ENCODE measurements at places on chromosomes 2 and 18.
A peak's percentile ranks its signal among the peaks of the same experiment; 100 is the strongest.

DNA sequence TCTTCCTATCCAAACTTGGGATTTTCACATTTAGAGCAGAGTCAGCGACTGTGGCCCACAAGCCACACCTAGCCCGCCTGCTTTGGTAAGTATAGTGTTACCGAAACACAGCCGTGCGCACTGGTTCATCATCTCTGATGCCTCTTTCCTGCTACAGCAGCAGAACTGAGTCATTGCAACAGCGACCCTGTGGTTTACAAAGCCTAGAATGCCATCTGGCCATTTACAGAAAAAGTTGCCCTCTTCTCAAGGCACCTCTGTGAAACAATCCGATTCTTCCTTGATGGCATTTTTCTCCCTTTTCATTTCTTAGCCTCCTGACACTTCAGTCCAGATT lies 10.7 kb upstream of the IAH1 start:
- no peak for DNase-seq

DNA sequence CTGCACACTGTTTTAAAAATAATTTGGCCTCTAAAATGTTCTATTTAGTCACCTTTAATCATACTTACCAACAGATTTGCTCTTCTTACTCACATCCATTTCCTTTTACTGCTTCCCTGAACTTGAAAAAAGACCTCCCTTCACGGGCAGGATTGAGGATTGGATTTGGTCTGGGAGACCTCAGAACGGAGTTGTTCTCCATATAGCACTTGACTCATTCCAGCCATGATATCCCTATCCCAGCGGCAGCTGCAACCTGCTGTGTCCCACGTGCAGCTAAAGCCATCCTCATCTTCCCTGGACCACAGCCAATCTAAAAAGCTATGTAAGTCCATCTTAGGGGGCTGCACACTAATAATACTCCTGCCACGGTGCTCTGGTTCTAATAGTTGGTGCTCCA lies 97.0 kb upstream of the PTPRM start:
- DNase-seq, result no peak

GRCh38 chr2:199705538-199705937 lies 145.5 kb downstream of the FTCDNL1 start:
- DNase-seq, result no peak

- DNase-seq, result no peak
Measured at GRCh38 chr2:207763303-207763917, 6.3 kb downstream of the FZD5 start.

DNA sequence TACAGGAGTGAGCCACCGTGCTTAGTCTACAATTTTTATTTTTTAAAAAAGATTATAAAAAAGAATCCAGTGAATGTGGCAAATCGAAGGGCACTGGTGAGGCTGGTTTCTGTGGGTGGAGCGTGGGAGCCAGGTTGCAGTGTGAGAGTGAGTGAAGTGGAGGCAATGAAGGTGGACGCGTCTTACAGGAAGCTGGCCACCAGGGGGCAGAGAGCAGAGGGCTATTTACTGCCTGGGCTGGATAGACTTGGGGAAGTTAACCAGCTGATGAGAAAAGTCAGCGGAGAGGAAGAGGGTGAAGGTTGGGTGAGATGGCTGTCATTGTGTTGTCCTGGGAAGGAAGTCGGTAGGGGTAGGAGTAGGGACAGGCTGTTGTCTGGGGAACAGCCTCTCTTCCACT lies 6.8 kb downstream of the SCTR start:
- DNase-seq, result peak; percentile 4

DNA sequence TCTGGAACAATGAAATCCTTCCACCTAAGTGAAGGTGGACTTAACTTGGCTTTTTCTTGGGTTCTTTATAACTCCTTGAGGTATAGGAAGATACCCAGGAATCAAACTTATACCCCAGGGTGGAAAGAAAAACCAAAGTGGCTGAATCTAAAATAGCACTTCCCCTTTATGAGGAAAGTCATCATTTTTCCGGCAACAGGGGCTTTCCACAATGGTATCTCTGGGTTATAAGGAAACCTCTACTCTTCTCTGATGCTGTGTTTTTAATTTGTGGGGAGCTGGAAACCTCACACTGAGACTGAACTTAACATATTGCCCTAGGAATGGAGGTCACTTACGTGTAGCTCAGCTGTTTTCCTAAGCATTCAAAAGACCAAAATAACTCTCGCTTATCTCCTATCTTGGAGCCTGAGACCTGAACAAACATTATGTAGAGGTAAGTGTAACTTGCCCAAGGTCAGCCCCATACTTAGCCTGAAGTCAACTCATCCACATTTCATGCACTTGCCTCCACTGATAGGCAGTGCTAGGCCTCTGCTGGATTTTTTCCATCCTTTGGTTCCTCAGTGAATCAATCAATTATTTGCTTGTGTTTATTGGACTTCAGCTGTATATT lies 117.9 kb downstream of the SETBP1 start:
- no peak for DNase-seq

DNA sequence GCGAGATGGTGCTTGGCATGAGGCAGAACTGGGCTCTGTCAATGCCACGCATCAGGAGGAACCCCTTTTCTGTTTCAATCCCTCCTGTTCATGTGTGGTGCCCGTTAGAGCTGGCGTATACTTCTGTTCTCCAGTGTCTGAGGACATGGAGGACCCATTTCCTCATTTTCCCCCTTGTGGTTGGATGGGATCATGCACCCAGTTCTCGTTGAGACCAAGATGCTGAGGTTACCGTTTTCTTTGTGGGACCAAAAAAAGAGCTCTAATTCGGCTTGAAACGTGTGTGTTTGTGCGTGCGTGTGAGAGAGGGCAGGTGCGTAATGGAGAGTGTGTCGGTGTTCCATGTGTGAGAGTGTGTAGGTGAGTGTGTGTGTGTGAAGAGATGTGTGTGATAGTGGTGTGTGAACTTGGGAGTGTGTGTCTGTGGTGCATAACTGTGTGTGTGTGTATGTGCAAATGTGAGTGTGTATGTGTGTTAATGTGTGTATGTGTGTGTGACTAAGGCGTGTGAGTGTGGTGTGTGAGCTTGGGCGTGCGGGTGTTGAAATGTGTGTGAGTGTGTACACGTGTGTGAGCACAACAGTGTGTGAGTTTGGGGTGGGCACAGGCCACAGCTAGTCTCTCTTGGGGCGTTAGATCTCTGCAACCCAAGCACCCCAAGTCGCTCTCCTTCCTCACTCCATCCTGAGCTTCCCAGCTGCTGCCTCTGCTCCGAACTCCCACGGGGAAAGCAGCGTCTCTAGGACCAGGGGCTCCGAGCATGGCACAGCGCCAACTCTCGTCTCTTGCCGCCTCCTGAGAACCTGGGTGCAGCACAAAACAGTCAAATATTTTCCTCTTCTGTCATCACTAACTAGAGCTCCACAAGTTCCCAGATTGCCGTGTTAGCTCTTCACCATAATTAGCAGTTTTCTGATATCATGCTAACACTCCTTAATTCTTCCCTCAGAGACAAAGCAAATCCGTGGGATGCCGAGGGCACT lies 75.8 kb downstream of the LONRF2 start:
- no peak for DNase-seq

DNA sequence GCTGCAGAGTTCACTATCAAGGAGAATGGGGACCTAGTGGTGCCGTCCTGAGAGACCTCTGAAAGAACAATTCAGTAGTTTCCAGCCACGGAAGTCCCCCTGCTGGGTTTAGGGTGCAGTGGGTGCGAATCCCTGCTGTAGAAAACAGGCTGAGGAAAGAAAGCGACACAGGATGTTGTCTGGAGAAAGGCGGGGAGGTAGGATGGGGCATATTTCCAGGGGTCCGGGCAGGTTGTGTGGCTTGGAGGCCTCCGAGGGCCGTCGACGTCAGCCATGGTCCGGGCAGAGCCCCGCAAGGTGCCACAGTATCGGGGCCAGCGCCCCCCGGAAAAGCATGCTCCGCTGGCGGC lies 807 bp upstream of the CREB1 start:
- no peak for DNase-seq

- DNase-seq, result no peak
Measured at GRCh38 chr18:22082408-22082807, 87.0 kb upstream of the GATA6 start.

GRCh38 chr2:96684883-96685576 lies 42.5 kb downstream of the FER1L5 start:
- no peak for DNase-seq

DNA sequence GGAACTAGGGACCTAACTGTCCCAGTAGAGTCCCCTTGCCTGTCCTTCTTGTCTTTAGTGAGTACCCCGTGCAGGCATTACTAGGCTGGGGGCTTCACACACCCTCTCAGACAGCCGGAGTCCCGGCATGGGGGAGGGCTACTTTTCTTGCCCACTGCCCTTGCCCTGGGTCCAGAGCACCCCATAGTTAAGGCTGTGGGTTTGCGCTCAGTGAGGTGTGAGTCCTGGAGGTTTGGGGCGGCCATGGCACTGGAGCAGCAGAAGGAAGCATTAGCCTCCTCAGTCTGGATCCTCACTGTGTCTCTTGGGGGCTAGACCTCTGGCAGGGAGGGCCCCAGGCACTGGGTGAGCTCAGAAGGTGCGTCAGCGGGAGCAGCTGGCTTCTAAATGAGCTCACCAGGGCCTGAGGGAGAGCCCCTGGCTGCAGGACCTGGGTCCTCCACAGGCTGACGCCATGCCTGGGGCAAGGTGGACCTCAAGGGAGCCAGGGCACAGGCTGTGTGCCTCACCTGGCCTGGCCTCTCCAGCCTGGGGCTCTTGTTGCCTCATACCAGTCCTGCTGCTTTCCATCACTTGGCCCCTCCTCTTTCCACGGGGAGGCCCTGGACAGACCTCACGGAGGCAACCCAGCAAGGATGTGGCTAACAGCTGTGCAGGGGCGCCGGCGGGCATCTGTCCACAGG lies 27.4 kb downstream of the HS6ST1 start:
- no peak for DNase-seq

- DNase-seq, result no peak
Measured at GRCh38 chr2:16862471-16862870, 196.8 kb upstream of the CYRIA start.

DNA sequence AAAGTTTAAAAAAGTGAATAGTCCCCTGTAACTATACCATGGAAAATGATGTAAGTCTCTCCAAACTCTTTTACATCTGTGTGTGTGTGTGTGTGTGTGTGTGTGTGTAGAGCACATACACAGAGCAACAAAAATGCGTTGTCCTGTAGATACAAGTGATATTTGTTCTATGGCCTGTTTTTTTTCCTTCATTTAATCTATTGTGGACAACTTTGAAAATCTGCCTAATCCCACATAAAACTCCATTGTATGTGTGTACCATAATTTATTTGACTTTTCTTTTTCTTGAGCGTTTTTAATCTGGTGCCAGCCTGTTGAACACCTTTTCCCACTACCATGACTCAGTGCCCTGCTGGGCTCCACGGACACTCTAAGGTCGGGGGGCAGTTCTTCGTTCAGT lies 52.3 kb upstream of the ELOA2 start:
- DNase-seq, result no peak

DNA sequence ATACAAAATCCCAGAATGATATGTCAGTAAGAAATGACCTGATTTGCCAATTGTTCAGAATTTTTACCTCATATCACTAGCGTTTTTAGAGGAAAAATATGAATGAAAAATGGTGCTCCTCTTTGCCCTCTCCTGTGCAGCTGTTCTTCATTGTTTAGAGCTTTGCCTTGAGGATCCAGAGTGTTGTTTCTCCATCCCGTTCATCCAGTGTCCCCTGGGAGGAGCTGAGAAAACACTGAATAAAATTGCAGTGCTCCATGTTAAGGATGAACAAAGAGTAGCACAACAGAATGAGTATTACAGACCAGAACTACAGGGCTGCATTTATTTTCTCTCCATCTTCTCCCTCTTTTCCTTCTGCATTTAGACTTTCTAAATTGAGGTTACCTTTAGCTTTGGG lies 133.1 kb downstream of the ADCYAP1 start:
- DNase-seq, result no peak

- DNase-seq, result no peak
Measured at GRCh38 chr2:209496586-209496982, 72.7 kb downstream of the MAP2 start.

DNA sequence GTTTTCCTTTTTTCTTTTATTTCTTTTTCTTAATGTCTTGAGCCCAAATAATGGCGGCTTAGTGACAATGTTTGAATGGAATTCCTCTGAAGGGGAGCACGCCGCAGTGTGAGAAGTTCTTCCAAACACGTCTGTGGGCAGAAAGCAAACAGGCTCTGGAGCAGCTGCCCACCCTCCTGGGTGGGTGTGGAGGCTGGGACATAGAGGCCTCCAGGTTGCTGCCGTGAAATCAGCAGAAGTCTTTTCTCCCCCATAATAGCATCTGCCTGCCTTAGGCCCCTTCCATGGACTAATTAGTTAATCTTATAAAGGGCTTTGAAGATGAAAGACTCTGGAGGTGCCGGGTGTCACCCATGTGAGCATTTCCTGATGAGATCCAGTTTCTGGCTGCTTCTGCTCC lies 213.9 kb downstream of the SH3RF3 start:
- no peak for DNase-seq

- no peak for DNase-seq
Measured at GRCh38 chr2:45713591-45713990, 62.1 kb downstream of the PRKCE start.

DNA sequence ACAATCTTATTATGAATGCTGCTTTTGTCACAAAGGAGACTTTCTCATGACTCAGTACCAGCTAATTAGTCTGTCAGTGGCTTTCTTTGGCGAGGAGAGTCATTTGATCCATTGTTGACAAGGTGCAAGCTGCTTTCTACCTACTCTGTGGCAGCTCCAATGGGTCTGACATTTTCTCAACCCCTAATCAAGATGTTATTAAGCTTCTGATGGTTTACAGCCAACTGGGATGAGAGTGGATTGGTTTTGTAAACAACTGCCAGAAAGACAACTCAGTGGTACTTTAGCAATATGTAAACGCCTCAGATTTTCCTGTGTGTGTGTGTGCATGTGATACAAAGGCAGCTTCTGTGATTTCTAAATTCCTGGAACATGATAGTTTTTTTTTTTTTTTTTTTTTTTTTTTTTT lies 8.2 kb upstream of the CLIP4 start:
- no peak for DNase-seq

- peak; percentile 51 for DNase-seq
Measured at GRCh38 chr2:232315049-232315922, 63.3 kb upstream of the ALPP start.

GRCh38 chr2:40384714-40385113 lies 67.2 kb downstream of the SLC8A1 start:
- no peak for DNase-seq

DNA sequence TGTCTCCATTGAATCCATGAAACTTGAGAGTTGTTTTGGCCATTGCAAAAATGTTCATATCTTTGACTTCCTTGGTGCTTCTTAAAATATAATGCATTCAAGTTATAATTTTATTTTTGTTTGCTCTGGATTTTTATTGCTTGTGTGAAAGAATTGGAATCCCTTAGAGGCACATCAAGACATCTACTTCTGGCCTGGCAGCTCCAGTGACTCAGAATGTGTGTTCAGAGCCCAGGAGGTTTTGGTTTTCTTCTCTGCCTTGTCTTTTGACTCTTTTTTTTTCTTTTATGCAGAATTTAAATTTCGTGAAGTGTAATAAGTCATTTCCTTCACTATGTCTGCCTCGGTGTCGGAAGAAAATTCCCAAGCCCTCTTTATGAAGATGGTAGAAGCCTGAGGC lies 180.2 kb downstream of the LTBP1 start:
- no peak for DNase-seq
